ELF-1 (cell line): ENCODE measurements at places on chromosomes 7 and 10.

DNA sequence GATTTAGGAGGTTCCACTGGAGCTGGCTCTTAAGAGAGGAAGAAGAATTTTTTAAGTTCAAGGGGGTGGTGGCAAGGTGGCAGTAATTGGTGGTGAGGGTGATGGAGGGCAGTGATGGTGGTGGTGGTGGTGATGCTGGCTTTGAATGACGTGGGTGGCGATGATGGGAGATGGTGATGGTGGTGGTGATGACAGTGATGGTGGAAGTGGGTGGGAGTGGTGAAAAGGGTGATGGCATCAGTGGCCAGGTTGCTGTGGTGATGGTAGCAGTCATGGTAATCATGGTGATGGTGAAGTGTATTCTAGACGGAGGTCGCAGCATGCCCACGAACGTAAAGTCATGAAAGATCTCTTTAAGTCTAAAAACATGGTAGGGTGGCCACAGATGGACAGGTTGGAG, 197.3 kb downstream of the PTEN start:
- no peak for DNase-seq

DNA sequence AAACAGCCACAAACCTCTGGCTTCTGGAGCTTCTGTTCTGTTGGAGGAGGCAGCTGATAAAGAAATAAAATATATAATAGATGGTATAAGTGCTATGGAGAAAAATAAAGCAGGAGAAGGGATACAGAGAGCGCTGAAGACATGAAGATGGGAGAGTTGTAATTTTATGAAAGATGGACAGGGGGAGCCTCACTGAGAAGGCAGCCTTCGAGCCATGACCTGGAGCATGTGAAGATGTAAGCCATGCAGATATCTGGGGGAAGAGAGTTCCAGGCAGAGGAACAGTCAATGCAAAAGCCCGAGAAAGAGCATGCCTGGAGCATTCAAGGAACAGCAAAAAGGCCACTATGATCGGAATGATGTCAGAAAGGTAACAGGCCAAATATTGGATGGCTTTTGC, 187.5 kb downstream of the KIAA1217 start:
- DNase-seq = no peak

DNA sequence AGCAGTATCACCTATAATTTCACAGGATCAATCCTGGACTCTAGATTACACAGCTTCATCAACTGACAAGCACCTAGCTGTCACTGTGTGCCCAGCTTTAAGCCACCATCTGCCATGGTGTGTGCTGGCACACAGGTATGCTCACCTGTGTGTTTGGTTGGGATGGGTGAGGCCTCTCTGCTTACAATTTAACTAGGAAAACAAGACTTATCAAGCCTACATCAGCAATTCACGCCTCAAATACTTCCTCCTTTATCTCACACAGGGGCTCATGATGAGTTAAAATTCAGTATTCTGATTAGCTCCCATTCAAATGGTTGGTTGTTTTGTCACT, 608.2 kb downstream of the PARD3 start:
- no peak for DNase-seq

DNA sequence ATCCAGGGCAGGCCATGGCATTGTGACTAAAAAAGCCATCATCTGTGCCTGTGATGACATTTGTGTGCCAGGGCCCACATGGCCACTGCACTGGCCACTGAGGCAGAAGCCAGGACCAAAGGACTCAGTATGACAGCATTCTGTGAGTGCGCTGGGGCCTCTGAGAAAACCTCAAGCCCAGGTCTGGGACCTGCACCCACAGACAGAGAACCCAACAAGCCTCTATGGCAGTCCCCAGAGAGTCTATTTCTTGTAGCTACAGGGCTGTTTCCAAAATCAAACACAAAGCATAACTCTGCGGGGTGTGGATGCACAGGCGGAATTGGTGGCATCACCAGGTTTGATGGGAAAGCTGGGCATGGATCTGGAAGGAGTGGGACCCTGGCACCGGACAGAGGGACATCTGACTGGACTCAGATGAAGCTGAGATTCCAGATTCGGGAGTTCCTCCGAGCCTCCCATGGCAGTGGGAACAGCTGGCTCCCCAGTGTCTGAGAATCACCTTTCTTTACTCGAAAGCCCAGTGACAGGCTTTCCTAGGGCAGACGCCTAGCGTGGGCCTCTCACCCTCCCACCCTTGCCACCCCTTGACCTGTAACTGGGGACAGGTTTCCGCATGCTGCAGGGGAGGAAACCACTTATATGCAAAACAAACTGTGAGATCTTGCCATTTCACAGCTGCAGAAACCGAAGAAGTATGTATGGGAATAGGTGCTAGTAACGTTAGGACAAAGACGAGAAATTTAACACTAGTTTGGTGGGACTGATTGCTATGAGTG, 70.6 kb upstream of the RHEB start:
- no peak for DNase-seq

DNA sequence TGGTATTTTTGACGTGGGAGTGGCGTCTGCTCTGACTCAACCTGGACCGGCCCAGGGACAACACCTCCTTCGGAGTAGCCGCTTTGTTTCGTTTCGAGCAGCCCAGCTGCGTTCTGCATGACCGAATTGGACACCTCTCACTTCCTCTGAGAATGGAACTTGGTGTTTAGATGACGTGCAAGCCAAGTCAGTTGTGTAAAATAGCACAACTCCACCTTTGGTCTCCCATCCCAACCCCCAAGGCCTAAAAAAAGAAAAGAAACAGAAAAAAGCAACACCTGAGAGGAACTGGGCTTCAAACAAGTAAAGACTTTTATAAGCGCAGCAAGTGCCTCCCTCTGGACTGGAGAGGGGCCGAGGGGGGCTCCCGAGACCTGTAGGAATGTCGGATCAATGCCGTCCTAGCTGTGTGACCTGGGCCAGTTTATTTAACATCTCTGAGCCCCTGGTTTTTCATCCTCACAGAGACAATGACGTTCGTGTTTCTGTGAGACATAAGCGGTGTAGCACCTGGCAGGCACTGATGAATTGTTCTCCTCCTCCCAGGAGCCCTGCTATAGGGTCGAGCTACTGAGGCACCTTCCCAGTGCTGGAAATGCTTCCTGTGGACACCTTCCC, 52.0 kb upstream of the SMNDC1 start:
- DNase-seq = no peak

- DNase-seq = no peak
These were observed 41.3 kb downstream of the CUBN start for GRCh38 chr10:17088118-17088806.

GRCh38 chr7:151752816-151753595, 123.9 kb downstream of the PRKAG2 start:
- DNase-seq = no peak

- no peak for DNase-seq
These were observed 502.5 kb upstream of the GHITM start for GRCh38 chr10:83636826-83637225.

DNA sequence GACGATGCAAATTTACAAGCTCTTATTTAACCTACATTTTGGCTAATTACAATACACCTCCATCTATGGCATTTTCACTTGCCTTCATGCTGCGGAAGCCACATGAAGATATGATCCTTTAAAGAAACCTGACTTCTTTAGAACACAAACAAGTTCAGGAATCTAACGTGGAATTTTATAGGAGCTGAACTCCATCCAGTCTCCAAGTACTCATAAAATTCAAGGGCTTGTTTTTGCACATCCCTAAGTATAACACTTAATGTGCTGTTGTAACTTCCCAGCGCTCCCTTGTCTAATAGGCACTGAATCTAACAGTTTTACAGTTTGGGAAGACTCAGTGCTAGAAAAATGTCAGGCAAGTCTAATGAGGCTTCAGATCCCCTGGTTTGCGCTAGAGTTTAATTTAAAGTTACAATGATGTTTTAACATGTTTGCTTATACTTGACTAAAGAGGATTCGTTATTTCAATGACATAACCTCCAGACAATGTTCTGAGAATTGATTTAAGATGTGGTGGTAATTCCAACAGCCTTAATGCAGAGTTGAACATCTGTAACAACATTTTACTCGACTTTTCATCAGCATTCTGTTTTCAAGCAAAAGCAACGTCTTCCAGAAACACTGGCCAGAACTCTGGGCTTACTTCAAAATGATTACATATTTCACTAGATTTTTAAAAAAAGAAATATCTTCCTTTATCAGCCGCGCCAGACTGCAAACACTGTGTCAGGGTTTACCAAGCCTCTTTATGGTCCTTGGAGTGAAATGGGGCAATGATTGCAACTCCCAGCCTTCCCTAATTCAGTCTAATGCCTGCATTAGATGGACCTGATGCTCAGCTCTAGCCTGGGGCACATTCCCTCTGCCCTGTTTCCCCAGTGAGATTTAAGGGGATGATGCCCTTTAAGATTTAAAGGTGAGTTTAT, 664.3 kb downstream of the KCNMA1 start:
- DNase-seq = no peak

GRCh38 chr10:20713420-20713819, 183.7 kb downstream of the NEBL start:
- no peak for DNase-seq

GRCh38 chr7:2855386-2855785, 11.3 kb upstream of the GNA12 start:
- no peak for DNase-seq

- no peak for DNase-seq
These were observed 41.3 kb downstream of the IL2RA start for GRCh38 chr10:6020826-6021225.

DNA sequence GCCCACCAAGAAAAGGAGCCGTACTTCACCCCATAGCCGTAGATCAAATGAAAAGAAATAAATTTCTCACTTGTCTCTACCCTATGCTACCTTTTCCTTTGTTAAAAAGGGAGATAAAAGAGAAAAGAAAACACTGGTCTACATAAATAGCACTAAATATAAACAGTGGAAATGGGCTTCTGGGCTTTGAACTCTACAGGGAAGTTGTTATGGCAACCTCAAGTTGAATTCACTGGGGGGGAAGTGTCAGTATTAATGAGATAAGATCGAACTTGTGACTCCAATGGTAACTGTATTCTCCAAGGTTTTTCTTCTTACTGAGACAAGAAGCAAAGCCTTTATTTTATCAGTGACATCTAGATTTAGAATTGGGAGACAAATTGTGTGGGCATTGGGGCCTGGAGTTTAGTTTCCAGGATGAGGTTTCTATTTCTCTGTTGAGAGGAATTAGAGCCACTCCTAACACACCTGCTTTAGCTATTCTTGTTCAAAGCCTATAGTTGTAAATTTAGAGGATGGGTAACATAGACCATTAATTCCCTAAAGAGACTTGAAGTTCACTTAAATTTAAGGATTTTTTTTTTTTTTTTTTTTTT, 604.3 kb upstream of the GALNT17 start:
- DNase-seq = no peak

- DNase-seq = no peak
These were observed 82.6 kb downstream of the FOXL3 start for GRCh38 chr7:372546-372931.

DNA sequence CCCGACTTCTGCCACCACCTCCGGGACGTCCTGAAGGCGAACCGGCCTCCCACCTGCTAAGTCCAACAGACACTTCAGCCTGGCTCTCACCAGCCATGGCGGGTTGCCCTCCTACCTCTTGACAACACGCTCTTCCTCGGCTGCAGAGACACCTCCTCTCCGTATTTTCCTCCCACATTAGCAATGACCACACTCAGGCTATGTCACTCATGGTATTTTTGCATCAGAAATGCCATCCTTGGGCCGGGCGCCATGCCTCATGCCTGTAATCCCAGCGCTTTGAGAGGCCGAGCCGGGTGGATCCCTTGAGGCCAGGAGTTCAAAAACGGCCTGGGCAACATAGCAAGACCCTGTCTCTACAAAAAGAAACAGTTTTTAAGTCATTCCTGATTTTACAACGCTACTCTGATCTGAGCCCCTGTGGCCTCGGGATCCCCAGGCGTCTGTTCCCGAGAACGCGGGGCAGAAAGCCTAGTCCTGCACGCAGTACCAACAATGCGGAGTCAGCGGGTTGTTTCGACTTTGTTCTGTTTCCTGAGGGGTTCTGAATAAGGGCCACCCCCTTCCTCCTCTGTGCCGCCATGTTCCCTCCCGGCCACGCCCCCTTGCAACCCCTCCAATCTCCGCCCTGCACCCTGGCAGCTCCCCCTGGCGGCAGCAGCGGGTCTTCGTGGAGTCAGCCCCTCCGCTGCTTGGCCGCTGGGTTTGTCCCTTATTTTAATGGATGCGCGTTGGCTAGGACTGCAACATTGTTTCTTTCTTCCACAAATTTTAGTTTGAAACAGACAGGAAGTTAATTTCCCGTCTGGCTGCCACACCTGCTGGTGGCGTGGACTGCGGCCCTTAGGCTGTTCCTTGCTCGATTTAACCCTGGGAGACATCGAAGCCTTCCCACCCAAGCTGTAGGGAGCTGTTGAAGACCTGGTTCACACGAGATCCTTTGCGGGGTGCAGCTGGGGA, 9.7 kb upstream of the ZFAND2A start:
- DNase-seq = peak; percentile 88

DNA sequence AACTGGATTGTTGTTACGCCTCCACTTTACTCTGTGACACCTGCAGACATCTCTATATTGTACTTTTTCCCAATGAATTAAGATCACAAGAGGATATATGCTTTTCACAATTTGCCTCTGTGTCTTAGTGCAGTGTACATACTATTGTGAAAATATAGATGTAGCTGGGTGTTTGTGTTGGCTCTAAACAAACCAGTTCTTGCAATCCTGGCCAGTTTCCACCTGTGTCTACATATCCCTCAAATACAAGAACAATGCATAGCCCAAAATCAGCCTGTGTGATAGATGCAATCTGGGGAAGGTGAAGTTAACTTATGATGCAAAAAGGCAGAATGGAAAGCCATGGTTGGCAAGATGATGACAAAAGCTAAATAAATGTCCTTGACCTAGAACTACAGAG, 36.5 kb upstream of the DLD start:
- no peak for DNase-seq

DNA sequence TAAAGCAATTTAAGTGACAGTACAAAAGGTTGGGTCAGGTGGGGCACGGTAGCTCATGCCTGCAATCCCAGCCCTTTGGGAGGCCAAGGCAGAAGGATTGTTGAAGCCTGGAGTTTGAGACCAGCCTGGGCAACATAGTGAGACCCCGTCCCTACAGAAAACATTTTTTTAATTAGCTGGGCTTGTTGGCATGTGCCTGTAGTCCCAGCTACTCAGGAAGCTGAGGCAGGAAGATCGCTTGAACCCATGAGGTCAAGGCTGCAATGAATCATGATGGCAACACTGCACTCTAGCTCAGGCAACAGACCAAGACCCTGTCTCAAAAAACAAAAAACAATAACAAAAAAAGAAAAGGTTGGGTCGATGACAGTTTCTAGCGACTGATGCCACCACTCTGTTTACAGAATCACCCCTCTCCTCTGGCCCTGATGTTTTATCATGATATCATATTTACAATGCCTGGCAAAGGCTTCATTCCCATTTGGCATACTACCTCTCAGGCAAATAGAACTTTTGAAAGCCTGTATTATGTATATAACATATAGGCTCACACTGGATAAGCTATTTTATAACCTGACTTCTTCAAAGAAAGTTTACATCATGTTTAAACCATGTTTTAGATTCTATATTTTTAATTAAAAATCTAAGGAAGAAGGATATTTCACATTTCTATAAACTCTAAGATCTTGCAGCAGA, 558 bp upstream of the ABCC2 start:
- no peak for DNase-seq

DNA sequence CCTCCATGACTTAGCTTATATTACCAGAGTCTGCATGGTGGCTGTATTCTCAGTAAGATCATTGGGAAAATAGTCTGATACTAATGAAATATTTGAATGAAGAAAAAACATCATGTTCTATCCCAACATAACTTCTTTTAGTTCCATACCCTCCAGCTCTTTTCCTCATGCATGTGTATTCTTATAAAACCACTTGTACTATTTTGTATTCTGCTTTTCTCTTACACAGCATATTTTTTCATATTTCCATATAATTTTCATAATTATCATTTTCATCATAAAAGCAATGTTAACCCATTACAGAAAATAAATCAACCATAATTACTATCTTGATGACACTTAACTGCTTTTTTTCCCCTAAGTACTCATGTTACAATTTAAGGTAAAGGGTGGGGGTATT, 371.2 kb upstream of the LRGUK start:
- DNase-seq = no peak
